ENCODE measurements at places on chromosomes 12 and 14.
A peak's percentile ranks its signal among the peaks of the same experiment; 100 is the strongest.

- no peak for DNase-seq
Measured at GRCh38 chr12:107134558-107134957, 41.2 kb upstream of the CRY1 start.

DNA sequence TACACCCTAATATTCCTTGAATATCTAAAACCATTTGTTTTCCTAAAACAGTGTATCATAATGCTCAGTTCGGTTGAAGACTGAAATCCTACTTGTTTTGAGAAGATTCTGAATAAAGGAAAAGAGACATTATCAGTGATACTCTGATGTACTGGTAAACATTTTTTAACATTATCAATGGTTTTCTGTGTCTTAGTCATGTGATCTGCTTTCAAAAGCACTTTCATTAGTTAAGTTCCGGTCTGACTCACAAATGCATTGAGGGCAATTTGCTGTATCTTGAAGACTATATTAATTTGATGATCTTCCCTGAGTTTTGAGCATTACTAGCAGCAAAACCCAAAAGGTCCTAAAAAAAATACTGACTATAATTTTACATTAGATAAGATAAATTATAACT, 145.6 kb downstream of the PRKD1 start:
- DNase-seq = no peak

- DNase-seq = no peak
Measured at GRCh38 chr12:122681814-122682213, 21.3 kb downstream of the HCAR2 start.

GRCh38 chr12:105948331-105948730, 190.4 kb downstream of the NUAK1 start:
- no peak for DNase-seq

DNA sequence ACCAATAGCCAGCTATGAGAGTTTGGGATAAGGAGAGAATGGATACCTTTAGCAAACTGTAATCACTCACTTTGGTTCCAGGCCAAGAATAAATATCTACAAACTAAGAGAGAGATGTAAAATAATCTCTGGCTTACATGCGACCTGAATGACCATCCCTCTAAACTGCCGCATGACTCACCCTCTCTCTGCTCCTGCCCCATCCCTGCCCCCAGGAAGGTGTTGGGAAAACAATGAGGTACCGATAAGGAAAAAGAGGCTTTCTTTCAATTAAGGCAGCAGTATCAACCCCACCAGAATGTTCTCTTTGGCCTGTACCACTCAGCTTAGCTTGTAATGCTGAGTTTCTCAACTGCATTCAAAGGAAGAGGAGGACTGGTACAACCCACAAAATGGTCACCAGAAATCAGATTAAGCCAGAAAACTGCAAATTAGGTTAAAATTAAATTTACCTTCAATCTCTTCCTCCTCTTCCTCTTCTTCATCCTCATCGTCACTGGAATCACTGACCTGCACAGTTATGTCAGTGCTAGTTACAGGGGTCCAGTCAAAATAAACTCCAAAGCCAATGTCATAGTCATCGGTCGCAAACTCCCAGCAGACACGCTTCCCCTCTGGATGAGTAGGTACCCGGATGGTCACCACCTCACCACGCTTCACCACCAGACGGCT, 22.0 kb downstream of the GSTZ1 start:
- no peak for DNase-seq

DNA sequence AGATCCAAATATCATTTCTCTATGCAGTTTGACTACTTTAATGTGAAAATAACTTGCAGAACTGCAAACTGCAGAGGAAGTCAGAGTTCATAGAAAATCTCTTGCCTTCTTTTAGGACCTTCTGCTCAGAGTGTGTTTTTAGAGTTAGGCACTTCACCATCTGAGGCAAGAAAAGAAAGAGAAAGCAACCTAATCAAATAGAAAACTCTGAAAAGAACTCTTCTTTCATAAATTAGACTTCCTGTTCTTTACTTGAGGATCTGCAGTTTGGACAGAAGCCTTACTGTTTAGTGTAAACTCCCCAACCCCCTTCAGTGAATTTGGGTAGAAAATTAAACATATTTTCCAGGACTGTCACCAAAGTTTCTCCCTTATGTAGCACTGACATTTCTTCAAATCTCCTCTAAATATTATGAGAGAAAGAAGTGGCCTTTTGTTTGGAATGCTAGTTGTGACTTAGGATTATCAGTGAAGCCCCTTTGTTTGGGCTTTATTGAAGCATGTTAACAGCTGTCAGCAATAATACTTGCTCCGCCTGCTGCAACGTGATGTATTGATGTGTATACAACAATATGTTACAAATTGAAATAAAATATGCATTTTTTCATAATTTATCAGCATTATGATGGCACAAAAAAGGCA, 99.5 kb downstream of the PDZRN4 start:
- DNase-seq = no peak

- DNase-seq = no peak
Measured at GRCh38 chr12:89333564-89334252, 18.6 kb downstream of the DUSP6 start.

- DNase-seq = no peak
Measured at GRCh38 chr12:46158501-46158900, 110.3 kb downstream of the SLC38A1 start.

- no peak for DNase-seq
Measured at GRCh38 chr12:107385509-107385908, 292.2 kb upstream of the CRY1 start.

DNA sequence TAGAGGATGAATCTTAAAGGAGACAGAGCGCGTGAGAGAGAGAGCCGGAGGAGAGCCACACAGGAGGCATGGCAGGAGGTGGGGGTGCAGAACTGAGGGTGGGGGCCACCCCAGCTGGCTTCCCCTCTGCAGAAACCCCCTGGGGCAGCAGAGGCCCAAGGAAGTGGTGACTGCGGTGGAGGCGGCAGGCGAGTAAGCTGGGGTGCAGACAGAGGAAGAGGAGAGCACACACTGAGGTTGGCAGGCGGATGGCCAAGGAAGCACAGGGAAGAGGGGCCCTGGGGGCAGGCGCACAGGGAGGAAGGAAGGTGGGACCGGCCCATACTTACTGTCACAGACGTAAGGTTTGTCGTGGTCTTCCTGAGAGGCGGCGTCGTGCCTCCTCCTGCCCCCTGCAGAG, 179.8 kb downstream of the DPF3 start:
- DNase-seq = peak; percentile 37

GRCh38 chr14:81315341-81315740, 84.8 kb downstream of the STON2 start:
- no peak for DNase-seq

DNA sequence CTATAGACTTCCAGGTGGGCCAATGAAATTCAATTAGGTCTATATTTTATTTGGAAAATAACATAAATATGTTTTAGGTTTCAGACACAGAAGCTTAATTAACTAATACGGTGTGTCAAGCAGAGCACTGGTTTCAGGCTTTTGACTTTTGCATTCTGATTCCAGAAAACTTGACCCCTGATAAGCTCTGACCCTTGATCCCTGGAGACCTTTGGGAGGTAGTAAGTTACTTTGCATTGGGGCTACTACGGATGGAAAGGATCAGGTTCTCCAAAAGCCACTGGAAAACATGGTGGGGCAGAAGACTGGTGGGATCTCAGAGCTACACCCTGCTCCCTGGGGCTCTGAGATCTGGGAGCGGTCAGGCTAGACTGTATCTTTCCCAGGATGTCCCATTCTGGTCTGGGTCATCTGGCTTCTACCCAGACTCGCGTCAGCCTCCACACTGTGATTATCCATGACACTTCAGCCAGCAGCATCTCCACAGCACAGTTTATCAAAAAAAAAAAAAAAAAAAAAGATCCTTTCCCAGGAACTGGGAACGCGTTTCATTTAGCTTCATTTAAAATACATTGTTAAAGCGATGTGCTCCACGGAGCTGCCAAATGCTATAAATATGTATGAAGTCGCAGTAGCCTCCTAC, 17.8 kb upstream of the EMP1 start:
- DNase-seq = peak; percentile 87

DNA sequence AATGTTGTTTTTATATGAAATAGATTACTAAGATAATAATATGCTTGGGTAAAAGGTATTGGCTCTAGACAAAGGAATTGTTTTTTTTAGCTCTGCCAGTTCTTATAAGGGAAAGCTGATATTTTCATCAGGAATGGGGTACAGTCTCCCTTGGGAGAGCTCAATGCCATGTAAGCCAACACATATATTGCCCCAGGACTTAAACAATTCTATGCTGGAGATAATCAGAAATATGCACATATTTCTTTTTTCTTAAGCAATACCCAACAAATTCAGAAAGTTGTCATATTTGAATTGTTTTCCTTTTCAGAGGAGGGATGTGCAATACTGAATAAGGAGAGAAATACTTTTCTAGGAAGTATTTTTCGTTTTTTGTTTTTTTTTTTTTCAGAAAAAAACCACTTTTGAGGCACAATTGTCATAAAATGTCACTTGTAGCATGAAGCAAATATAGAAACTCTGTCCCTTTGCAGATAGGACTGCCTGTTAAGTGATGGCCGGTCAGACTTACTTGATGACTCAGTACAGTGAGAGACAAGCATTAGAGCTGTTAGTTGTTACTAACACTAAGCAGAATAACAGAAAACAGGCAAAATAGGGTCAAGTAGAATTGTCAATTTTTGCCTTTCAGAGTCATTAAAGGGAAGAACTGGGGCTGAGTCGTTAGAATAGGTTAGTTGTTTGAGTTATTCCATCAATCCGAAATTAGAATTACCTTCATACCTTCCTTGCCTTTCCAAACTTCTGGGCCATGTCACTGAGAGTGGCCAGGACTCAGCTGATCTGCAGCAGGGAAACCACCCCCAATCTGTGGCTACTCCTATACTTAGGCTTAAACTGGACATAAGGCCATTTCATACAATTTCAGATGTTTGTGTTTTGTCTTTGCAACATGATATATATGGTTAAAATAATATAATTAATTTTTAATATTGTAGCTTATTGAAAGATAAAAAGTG, 168.1 kb downstream of the SLC38A4 start:
- DNase-seq = no peak

DNA sequence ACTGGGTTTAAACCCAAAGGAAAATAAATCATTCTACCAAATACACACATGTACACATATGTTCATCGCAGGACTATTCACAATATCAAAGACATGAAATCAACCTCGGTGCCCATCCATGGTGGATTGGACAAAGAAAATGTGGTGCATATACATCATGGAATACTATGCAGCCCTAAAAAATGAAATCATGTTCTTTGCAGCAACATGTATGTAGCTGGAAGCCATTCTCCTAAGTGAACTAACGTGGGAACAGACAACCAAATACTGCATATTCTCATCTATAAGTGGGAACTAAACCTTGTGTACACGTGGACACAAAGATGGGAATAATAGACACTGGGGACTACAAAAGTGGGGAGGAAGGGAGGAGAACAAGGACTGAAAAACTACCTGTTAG, 96.6 kb downstream of the LMNTD1 start:
- no peak for DNase-seq

DNA sequence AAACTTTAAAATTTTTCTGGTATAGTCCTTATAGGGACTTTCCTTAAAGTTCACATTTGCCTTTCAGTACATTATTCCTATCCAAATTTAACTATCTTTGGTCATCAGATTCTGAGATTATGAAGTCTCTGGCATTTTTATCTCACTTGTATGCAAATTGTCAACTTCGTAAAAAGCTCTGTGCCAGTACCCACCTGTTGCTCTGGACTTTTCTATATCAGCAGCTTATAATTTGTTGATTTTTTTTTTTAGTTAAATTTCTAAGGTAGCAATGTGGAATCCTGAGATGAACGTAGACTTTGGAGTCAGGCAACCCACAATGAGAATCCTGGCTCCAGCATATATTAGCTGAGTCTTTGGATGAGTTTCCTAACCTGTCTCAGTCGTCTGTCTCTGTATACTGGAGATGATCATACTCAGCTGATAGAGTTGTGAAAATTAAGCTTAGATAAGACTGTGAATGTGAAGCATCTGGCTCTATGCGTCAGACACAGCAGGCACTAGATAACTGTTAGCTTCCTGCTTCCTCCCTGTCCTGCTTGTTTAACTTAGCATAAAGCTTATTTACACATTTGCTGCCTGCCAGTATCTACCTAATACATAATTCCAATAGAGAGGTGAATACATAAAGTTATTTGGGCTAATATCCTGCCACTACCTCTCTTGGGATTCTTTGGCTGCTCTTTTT, 59.8 kb downstream of the MARK3 start:
- no peak for DNase-seq

DNA sequence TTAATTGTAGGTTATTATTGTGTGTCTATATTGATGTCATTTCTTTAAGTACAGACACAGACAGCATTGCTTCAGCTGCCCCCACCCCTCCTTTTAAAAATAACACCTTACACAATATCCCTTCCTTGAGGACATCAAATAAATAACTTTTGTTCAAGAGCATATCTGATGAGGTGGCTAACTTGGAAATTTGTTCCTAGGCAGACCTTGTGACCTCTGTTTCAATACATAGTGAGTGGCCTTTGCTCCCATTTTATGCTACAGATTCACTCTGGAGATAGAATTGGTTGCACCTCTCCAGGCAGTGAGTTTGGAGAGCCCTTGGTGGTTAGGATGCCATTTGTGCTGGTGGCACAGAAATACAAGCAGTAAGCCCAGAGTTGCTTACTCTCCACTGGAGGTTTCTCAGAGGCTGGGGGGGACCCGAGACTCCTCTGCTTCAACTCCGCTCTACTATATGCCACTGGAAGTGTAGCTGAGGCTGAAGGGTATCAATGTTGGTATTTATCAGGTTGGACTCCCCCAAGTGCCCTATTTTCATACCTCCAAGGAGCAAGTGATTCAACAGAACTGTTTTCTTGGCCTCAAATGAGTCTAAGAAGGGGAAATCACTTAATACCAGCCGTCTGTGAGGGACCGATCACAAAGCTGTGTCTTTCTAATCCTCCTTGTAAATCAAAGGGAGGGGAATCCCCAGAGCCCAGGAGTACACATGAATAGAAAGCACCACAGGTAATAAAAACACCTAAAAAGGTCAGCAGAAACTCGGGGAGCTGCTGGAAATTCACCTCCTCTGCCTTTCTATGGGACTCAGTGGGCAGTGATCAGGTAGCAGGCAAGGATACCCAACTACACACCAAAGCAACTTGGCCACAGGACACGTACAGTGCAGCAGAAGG, 463.1 kb downstream of the RAD51B start:
- no peak for DNase-seq
